ENCODE measurements at places on chromosomes 13 and 19. TPM values are rescaled to one million over a fixed set of nuclear protein-coding genes. Genes with fewer than 3 reads are reported as not detected.

AP3D1 gene
- 42.5 TPM for total RNA-seq

THOP1 gene
- total RNA-seq, result 27.7 TPM

- no peak for DNase-seq
These were observed 1.7 kb downstream of the PDX1 start for GRCh38 chr13:27921421-27921960.

KLK3 gene
- total RNA-seq, result not detected

ATP8B3 gene
- 2.9 TPM for total RNA-seq

- DNase-seq, result no peak
These were observed 21.9 kb downstream of the IPO5 start for GRCh38 chr13:97975280-97975847.

RDH8 gene
- total RNA-seq, result not detected

DNA sequence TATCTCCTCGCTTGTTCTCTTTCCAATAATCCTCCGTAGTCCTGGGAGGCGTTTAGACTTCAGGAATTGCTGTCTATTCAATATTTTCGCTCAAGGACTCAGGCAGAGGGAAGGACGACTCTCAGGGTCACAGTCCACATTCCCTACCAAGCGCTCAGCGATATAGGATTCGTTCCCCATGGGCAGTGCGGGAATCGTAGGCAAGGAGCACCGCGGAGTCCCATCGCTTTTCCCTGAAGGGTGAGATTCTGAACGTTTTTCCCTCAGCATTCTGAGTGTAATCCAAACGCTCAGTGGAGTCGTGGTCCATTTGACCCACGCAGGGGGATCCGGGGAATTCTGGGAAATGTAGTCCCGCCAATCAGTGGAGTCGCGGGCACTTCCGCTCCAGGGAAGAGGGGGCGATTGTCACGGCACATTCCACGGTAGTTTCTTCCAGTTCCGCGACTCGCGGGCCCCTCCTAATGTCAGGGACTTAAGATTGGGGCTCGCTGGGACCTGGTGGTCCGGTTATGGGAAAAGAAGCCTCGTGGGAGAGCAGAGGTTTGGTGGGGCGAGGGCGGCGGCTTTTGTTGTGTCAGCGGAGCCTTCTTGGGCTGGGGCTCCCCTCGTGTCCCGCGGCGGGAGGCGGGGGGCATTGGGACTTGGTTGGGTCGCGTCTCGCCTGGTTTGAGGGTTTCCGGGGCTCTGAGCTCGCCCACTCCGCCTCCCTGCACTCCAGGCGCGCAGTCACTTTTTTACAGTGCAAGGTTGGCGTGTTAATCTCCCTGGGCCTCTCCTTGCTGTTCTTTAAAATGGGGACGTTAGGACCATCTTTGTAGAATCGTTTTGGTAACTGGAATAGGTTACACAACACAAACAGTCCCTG is at the start of gene ZNF234:
TSS of gene ZNF234 (plus strand) at position 364 of the 868 bp plus-strand sequence. CDS start 3,079 bp downstream, outside the sequence.
- peak; percentile 67 for DNase-seq

DNA sequence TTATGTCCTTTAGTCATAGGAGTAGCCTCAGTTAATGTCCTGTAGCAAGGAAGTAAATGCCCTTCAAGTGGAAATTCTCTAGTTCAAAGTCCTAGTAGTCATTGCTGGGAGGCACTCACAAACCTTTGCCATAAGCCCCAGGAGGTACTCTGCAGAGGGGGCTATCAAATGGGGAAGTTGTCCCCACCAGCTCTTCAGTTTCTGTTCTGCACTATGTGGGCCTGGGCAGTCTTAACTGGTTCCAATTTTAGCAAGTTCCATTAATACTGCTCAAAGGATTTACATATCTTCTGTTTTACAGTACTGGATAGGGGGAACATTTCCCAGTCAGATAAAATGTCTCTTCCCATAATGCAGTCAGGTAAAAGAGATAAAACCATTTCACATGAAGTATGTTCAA is 101.3 kb downstream of the B3GLCT start:
- DNase-seq, result no peak

OR7C1 gene
- not detected for total RNA-seq

- DNase-seq, result no peak
These were observed 1.5 kb downstream of the NEK5 start for GRCh38 chr13:52127378-52127777.

DNA sequence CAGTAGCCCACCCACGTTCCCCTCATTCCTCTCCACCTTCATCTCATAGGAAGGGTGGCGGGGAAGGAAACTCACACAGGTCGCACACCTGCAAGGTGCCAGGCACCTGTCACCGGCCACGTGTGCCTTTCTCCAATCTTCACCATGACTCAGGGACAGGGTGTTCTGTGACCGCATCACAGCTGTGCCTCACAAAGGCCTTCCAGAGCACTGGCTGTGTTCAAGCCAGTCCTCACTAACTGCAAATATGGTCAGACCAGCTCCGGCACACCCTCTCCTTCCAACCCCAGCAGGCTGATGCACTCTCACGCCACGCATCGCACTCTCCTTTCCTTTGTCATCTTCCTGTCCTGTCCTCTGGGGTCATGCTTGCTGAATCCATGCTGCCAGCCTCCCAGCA is 415.9 kb downstream of the IRS2 start:
- no peak for DNase-seq
